ENCODE measurements at places on chromosomes 2 and 18. TPM values are rescaled to one million over a fixed set of nuclear protein-coding genes. Genes with fewer than 3 reads are reported as not detected.

ANKRD39 gene
- total RNA-seq, result 19.4 TPM

SPR gene
- 120 TPM for total RNA-seq

VWC2L gene
- total RNA-seq, result not detected

IL1B gene
- total RNA-seq, result 0.13 TPM

DAPL1 gene
- total RNA-seq, result not detected

PDIA6 gene
- 350 TPM for total RNA-seq

DYNC1I2 gene
- 76.0 TPM for total RNA-seq

SCG2 gene
- total RNA-seq, result 1.4 TPM

RAPGEF4 gene
- total RNA-seq, result 0.45 TPM

CHRND gene
- 0.09 TPM for total RNA-seq

ASAP2 gene
- total RNA-seq, result 65.1 TPM

ACTG2 gene
- total RNA-seq, result 0.18 TPM

FLACC1 gene
- total RNA-seq, result 0.20 TPM

RFX8 gene
- total RNA-seq, result not detected

ANKRD30BL gene
- total RNA-seq, result not detected

PARD6G gene
- 1.8 TPM for total RNA-seq

CIB4 gene
- total RNA-seq, result 0.42 TPM

SCN7A gene
- total RNA-seq, result not detected

TCF7L1 gene
- total RNA-seq, result 11.6 TPM

CCDC85A gene
- total RNA-seq, result 0.39 TPM

SP5 gene
- total RNA-seq, result not detected

TEX44 gene
- total RNA-seq, result not detected

TCF23 gene
- total RNA-seq, result not detected

FHOD3 gene
- total RNA-seq, result 2.6 TPM

EGR4 gene
- total RNA-seq, result 0.19 TPM

MOGAT1 gene
- total RNA-seq, result not detected

Data from A549 treated with dexamethasone at 1 μM for 4 hours (cell line).